ENCODE measurements at places on chromosomes 16 and 17.

GRCh38 chr17:55430541-55431288 is 9.1 kb upstream of the MMD start:
- DNase-seq, result no peak

DNA sequence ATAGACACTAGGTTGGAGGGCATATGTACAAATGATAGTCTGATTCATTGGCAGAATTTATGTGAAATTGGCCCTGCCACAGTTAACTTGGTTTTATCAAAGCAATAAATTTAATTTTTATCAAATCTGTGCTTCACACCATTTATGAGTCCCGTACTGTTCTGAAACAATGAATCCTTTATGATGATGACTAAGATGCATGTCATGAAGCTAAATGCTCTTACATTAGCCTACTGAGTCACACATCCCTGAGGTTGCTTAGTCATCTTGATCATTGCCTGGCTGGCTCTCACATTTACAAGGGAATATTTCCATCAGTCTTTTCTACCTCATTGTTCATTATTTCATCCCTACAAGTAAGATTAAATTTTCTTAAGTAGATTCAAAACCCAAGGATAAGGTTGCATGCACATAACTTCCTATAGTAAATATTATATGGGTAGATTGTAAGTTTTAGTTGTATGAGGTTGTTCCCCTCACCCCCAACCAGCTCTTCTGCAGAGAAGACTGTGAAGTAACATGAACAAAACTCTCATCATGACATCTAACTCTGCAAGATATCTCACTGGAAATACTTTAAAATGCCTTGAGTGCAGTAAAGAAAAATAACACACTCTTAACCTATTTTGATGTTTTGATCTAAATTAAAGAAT is 170.7 kb downstream of the CYB561 start:
- DNase-seq, result peak; percentile 0

DNA sequence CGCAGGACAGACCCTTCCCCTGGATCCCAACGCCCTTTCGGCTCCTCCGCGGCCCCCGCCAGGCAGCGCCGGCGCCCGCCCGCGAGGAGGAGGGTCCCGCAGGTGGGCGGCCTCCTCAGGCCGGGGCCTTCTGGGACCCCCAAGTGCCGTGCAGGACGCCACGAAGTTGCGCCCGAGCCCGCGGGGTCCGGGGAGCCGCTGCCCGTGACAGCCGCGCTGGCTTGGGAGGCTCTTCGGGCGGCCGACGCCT is 504 bp downstream of the ERN1 start:
- DNase-seq, result no peak

DNA sequence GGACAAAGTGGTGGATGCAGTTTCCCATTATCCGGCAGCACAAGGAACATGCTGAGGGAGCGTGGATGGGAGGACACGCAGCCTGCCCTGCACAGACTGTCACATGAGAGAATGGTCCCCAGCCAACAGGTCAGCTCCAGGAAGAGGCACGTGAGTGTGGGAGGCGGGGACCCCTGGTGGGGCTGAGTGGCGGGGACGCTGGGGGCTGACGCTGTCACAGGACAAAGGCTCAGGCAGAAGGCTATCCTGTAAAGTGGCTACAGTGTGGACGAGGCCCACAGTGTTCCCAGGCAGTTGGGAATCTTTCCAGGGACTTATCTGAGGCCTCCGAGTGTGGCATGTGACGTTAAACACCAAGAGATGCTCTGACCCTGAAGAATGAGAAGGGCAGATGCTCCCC is 30.4 kb downstream of the MBTPS1 start:
- DNase-seq, result no peak

- no peak for DNase-seq
These were observed 11.3 kb upstream of the ITGAE start for GRCh38 chr17:3812284-3812683.

GRCh38 chr16:21590287-21590686 is 9.1 kb upstream of the METTL9 start:
- no peak for DNase-seq

DNA sequence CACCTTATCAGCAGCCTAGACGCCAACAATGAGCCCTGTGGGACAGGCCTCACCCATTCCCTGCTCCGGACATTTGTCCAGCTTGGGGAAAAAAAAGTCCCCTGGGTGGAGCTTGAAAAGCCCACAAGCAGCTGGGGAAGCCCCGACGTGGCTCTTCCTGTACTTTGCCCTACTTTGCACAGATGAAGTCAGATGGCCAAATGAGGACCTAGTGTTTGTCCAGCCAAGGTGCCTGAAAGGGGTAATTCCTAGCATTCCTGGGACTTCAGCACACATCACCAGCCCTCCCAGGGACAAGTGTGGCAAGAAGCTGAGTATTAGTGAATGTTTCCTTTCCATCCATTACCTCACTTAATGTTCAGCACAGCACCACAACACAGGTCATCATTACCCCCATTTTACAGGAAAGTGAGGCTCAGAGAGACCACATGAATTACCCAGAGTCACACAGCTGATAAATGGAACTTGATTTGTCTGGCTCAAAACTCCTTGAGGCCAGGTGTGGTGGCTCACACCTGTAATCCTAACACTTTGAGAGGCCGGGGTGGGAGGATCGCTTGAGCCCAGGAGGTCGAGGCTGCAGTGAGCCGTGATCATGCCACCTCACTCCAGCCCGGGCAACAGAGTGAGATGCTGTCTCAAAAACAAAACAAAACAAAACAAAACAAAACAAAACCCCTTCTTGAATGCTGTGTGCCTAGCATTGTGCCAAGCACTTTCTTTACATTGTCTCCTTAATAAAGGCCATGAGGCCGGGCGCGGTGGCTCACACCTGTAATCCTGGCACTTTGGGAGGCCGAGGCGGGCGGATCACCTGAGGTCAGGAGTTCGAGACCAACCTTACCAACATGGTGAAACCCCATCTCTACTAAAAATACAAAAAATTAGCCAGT is 19.9 kb upstream of the PLLP start:
- DNase-seq, result no peak

DNA sequence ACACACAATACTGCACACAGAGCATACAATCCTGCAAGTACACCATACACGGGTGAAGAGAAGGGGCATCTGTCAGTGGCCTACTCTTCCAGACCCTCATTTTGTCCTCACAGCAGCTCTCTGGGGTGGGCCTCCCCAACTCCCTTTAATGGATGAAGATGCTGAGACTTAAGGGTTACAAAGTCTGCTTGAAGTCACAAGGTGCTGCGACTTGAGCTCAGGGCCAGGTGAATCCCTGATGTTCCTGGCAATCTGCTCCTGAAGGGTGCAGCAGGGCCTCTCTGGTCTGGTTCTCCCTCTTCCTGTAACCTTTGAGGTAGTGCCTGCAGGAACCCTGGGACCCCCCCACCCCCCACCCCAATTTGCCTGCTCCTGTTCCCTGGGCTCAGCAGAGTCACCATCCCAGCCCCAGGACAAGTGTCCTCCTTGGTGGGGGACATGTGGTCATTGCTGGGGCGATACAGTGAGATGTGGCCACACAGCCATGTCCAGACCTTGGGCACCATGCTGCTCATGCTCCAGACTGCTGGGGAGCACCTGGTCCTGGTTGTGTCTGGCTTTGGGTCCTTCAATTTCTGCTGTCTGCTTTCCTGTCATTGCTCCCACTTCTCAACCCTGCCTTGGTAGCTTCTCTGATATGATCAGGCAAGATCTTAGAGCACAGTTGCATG is 107.5 kb downstream of the METRNL start:
- DNase-seq, result no peak

All from stimulated activated CD4-positive, alpha-beta T cell treated with anti-CD3 and anti-CD28 coated beads, TNF-alpha, amount 100 ng/mL, for 24 hours (primary cell).